ENCODE measurements at places on chromosomes 7 and 10.

GRCh38 chr7:44059219-44060090 lies 5.9 kb downstream of the PGAM2 start:
- DNase-seq, result no peak

GRCh38 chr10:4186849-4187540 lies 402.0 kb upstream of the KLF6 start:
- no peak for DNase-seq

GRCh38 chr7:143884969-143885559 lies 16.9 kb downstream of the TCAF1 start:
- no peak for DNase-seq

- no peak for DNase-seq
These were observed 129.4 kb upstream of the ZNF746 start for GRCh38 chr7:149626972-149627371.

DNA sequence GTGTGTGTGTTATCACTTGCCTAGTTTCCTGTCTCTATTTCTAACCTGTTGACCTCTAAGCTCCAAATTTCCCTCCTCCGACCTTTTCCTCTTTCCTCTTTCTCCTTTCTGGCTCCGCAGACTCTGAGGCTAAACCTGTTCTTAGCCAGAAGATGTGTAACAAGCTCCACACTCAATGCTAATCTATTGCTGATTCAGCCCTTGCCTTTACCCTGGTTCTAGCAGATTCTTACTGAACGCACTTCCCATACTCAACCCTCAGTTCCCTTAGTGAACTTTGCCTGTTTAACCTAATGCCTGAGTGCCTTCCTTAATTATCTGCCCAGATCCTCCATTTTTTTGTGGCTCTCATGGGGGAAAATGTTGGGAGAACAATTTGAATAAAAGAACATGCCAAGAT lies 30.0 kb upstream of the SGMS1 start:
- DNase-seq, result no peak

DNA sequence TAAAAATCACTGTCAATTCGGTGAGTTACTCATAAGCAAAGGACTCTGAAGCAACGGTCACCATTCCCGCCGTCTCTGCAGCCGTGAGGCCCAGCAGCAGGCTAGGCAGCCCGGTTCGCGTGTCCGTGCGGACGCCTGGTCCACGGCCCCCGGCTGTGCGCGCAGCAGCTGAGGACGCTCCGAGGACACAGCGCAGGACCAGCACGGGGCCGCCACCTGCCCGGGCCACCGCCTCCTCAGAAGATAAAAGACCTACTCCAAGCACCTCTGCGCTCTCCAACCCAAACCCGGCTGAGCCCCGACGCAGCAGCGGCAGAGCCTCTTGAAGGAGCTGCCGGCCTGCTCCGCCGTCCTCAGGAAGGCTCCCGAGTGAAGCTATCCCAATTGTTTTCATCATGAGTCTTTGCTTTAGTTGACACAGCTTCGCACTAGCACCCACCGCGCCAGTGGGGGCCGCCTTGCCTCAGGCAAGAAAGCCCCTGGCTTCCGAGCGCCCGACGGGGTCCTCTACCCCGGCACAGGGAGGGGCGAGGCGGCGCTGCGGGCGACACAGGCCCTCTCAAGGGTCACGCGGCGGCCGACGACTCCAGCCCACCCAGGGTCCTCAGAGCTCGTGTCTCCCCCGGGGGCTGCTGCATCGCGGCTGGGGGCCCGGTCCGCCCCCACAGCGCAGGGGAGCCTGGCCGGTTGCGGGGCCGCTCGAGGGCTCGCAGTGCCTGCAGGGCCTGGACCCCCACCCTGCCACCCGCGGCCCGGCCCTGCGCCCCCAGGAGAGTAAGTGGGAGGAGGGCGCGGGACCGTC lies 16.9 kb upstream of the GPR146 start:
- DNase-seq, result no peak

- no peak for DNase-seq
These were observed at the start of gene SCIN for GRCh38 chr7:12570534-12571461. SCIN (plus strand) TSS chr7:12570720; CDS start chr7:12570787, 67 bp downstream.

- DNase-seq, result no peak
These were observed 231.3 kb upstream of the KLF6 start for GRCh38 chr10:4016214-4016740.

- DNase-seq, result no peak
These were observed 62.1 kb downstream of the PAPSS2 start for GRCh38 chr10:87721781-87722180.

DNA sequence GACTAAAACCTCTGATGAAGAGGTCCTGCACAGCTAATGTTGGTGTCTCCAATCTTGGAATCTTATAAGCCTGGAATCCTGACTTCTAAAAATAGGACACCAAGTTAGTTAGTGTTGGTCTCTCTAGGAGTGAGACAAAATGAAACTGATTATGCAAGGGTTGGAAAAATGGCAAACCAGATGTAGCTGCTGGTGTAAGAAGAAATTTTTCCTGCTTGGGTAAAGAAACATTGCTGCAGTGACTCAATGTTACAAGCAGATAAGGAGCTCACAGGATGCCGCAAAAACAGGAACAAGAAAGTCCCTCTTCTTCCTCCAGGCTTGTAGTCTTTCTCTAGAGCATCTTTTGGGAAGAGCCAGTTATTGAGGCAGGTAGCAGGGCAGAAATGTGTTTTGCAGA lies 449.0 kb downstream of the ETV1 start:
- DNase-seq, result no peak

- DNase-seq, result no peak
These were observed 39.4 kb upstream of the TARP start for GRCh38 chr7:38312821-38313220.

DNA sequence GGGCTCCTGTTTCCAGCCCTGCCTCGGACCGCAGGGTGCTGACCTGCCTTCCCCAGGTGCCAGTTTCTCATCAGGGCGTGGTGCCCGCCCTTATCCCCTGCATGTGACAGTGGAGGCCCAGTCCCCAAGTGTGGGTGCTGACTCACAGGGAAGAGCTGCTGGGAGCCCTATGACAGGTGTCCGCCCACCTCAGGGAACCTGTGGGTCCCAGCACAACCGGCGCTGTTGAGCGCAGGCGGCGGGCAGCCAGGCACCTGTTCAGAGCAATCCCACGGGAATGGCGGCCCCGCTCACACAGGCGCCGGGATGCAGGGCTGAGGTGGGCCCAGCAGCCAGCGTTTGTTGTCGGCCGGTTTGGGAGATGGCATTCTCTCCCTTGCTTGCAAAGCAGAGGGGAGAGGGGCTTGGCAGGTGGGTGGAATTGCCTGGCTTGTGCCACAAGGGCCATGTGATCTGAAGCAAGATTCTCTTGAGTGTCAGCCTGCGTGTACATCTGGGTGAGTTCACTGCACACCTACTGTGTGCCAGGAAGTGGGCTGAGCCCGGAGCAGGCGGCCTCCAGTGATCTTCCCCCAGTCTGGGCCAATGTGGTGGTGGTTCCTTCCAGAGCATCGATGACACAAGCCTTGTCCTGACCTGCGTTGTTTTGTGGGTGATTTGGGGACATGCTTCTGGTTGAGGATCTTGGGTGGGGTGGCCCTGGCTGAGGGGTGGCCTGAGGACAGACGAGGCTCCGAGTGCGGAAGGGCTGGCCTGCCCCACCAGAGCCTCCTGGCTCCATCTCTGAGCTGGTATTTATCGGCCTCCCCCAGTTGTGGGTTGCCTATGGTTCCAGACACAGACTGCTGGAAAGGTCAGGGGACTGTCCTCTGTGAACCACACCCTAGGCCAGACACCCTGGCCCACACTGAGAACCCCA lies 2.4 kb downstream of the PWWP2B start:
- no peak for DNase-seq

DNA sequence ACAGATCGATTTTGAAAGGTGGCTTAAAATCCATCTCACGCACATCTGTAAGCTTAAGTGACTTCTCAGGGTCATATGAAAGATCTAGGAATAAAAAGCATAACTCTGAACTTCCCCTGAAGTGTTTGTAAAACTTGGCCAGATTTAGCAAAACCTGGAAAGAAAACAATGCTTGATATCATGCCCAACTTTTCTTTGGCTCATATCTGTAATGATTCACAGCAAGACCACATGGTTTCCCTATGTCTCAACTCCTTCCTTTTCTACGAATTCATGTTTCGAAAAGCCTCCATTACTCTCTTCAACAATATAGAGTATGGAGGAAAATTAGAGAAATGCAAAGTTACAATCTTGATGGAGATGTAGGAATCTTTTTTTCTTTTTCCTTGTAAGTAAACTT lies 20.1 kb upstream of the CABCOCO1 start:
- DNase-seq, result no peak

DNA sequence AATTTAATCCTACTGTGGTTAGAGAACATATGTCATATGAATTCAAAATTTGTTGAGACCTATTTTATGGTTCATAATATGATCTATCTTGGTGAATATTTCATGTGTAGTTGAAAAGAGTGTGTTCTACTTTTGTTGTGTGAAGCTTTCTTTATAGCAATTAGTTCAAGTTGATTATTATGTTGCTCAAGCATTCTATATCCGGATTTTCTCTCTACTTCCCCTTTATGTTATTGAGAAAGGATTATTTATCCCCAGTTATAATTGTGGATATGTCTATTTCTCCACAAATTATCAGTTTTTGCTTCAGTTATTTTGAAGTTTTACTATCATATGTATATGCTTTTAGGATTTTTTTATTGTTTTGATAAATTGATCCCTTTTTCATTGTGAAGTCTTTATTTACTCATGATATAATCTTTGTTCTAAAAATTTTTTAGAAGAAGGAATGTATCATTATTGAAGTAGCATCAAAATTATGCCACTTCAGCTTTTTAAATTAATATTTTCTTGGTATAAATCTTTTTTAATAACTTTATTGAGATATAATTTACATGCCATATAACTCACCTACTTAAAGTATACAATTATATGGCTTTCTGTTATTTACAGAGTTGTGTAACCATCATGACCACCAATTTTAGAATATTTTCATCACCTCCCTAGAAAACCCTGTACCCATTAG lies 12.0 kb upstream of the MEST start:
- DNase-seq, result no peak

GRCh38 chr10:11610166-11610825 lies 1.2 kb downstream of the USP6NL start:
- DNase-seq, result no peak

- no peak for DNase-seq
These were observed 226.5 kb downstream of the ADK start for GRCh38 chr10:74377476-74377875.

GRCh38 chr7:77202481-77202976 lies 2.9 kb upstream of the FGL2 start:
- no peak for DNase-seq

DNA sequence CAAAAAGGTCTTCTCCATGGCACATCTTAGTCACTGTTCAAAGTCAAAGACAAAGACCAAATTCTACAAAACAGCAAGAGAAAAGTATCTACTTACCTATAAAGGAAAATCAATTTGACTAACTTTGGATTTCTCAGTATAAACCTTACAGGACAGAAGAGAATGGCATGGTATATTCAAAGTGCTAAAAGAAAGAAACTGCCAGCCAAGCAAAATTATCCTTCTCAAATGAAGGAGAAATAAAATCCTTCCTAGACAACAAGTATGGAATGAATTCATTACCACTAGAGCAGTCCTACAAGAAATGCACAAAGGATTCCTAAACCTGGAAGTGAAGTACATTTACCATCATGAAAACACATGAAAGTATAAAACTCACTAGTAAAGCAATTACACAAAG lies 235.5 kb downstream of the STK31 start:
- DNase-seq, result no peak

DNA sequence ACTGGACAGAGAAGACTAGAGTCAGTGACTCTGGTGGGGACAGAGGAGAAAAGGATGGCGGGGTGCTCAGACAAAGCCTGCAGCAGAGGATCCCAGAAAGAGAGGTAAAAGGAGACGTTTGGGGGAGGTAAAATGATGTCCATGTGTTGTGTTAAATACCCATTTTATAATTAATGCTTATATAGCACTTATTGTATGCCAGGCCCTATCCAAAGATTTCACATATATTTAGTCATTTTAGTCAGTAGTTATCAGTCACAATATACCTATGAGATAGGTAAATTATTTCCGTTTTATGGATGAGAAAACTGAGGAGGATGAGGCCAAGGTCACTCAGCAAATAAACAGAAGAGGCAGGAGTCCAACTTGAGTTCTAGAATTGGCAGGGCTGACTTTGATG lies 144.6 kb upstream of the SEMA3E start:
- no peak for DNase-seq

DNA sequence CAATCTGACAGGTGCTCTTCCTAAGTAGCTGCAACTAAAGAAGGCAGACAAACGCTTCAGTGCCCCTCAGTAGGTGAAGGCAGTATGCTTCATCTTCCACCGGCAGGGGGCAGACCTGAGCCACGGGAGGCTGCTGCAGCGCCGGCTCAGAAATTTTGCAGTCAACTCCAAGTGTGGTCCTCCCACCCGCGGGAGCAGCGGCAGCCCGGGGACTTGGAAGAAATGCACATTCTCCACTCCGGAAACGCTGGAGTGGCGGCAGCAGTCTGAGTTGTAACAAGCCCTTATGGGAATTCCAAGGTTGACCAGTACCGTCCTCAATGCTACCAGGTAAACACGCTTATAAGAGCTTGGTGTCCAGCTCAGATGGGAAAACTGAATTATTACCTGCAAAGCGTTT lies 3.4 kb downstream of the IGFBP3 start:
- DNase-seq, result peak; percentile 50

DNA sequence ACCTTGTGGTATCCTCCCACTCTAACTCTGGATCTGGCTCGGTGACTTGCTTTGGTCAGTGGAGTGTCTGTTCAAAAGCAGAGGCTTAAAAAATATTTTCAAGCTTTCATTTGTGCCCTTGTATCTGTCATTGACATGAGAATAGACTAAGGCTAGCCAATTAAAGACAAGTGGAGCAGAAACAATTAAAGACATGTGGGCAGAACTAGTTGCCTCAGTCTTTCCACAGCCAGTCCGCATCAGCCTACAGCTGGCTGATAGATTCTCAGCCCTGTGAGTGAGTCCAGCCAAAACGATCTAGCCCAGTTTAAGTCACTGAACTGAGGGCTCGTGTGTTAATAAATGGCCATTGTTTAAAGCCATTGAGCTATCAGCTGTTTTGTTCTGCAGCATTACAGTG lies 185.2 kb upstream of the DGKB start:
- DNase-seq, result no peak

DNA sequence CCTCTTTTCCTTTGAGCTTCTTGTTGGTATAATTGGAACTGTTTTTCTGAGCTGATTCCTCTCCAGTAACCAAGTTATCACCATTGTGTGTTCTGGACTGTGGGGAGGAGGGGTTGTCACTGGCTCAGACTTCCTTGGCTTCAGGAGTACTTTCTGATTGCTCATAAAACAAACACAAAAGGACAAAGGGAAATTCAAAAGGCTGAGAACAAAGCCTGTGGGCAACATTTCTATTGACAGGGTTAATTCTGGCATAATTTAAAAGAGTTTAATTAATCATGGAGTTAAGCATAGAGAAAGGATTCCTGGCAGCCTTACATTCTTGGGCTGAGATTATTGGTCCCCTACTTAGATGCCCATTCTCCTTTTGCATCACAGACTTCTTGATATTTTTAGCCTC lies 222.9 kb upstream of the KMT2E start:
- no peak for DNase-seq

DNA sequence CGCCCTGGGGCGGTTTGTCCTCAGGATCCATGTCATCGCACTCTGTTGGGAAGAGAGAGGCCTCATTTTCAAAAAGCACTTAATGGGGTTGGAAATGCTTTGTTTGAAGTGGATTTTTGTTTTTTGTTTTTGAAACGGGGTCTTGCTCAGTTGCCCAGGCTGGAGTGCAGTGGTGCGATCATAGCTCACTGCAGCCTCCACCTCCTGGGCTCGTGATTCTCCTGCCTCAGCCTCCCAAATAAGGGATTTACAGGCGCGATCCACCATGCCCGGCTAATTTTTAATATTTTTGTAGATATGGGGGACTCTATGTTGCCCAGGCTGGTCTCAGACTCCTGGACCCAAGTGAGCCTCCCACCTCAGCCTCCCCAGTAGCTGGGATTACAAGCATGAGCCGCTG lies 735 bp downstream of the FKBP6 start:
- no peak for DNase-seq

Measured in T-helper 1 cell (primary cell).